ENCODE measurements at places on chromosomes 12 and 14.

DNA sequence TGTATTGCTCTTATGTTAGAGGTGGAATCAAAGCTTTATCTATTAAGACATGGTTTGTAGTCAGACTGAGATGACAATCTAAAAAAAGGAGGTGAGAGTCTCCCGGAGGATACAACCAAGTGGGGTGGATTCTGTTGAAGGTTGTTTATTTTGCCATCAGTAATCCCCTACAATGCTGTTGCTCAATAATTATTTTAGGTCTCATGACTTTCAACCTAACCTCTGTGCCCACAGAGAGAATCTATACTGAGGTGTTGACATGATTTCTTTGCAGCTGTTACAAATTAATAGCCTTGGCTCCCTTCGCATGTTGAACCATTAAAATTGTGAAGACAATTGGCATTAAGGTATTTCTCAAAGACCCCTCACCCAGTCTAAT lies 28.7 kb upstream of the FOS start:
- DNase-seq = peak; percentile 40

- DNase-seq = no peak
Observed at GRCh38 chr14:101471723-101472517, 89.4 kb upstream of the DIO3 start.

GRCh38 chr14:33570694-33571310 lies 380.1 kb downstream of the EGLN3 start:
- DNase-seq = no peak

- DNase-seq = no peak
Observed at GRCh38 chr14:58785701-58786100, 147.9 kb downstream of the DACT1 start.

GRCh38 chr14:74546416-74546815 lies 52.9 kb downstream of the ISCA2 start:
- no peak for DNase-seq

GRCh38 chr14:87113286-87113685 lies 879.7 kb downstream of the GALC start:
- DNase-seq = no peak

GRCh38 chr12:113056631-113057488 lies at the start of gene DTX1:
DTX1 (plus strand) TSS chr12:113056730; CDS start chr12:113058193, 1,463 bp downstream.
- no peak for DNase-seq

DNA sequence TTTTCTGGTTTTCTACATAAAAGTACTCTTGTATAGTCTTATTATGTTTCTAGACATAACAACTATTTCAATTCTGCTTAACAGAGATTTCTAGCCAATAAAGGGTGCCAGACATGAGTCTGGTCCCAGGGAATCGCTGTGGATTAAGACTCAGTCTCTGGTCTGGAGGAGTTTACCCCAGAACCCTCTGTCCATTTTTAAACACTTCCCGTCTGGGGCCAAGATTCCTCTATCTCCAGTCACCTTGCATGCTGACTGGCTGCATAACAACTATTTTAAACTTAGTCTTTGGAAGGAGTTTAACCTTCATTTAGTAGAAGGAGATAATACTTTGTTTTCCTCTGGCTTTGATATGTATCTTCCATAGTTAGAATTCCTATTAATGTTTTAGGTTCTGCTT lies 163.1 kb upstream of the IFNG-AS1 start:
- DNase-seq = no peak

DNA sequence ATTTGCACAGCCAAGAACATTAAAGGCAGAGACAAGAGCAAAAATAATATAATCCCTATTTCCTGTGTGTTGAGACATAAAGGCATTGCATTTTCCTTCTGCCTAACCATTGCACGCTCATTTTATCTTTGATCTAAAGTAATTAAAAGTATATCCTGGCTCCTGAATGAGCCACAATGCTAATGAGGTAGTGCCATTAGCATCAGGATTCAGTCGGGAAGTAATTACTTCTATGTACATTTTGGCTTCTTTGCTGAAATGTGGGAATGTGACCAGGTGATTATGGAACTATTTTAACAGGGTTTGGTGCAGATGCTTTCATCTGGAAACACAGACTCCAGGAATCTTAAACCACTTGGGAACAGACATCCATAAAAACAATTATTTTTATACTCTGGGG lies 77.4 kb downstream of the TMTC1 start:
- DNase-seq = no peak

DNA sequence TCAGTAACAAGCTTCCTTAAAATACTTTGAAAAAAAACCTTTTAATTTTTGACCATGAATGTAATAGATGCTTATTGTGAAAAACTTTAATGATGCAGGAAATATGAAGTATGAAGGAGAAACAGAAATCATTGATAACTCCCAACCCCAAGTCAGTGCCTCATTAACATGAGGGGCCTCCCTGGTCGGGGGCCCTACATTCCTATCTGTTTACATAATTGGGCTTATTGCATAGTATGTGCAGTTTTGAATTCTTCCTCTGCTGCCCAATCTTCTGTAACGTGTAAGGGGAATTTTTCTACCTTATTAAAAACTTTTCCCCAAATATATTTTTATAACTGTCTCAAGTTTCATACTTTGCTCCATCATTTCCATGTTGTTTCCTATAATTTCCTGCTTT lies 63.0 kb downstream of the SLC25A47 start:
- DNase-seq = no peak

DNA sequence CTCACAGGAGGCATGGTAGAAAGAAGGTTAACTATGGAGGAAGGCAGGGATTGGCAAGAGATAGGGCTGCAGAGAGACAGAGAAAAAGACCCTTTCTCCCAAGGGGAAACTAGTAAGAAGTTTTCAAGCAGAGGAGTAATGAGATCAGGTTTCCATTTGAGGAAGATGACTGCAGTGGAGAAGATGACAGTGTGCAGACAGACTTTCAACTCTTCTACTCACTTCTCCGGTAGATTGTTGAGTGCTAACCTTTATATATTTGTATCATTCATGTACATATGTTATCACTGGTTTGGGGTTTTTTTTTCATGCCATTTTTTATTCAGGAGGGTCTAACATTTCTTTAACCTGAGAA lies 5.9 kb upstream of the B3GNT4 start:
- DNase-seq = no peak

- DNase-seq = no peak
Observed at GRCh38 chr12:120263748-120264085, 1.8 kb downstream of the PXN start.

GRCh38 chr14:103692871-103693270 lies 22.4 kb downstream of the XRCC3 start:
- no peak for DNase-seq

DNA sequence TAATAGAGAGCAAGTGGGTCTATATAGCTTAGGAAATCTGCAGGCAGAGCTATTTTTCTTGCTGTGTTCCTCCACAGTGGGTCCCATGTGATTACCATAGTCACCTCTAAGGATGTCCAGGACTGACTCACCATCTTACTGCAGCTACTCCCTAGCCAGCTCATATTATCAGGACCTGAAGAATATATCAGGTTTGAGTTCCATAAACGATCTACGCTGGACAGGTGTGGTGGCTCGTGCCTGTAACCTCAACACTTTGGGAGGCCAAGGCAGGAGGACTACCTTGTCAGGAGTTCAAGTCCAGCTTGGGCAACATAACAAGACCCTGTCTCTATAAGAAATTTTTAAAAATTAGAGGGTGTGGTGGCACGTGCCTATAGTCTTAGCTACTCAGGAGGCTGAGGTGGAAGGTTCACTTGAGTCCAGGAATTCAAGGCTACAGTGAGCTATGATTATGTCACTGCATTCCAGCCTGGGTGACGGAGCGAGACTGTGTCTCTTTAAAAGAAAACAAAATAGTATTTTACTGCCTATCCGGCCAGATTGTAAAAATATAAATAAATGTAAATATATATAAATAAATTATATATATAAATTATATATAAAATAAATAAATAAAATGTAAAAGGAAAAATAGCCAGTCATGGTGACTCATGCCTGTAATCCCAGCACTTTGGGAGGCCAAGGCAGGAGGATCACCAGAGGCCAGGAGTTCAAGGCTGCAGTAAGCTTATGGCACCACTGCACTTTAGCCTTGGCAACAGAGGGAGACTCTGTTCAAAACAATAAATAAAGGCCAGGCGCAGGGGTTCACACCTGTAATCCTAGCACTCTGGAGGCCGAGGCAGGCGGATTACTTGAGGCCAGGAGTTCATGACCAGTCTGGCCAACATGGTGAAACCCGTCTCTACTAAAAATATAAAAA lies 6.9 kb upstream of the SPRYD4 start:
- no peak for DNase-seq

GRCh38 chr12:116508145-116509121 lies 50.7 kb upstream of the MAP1LC3B2 start:
- DNase-seq = no peak

GRCh38 chr14:104196461-104197140 lies 58.2 kb downstream of the KIF26A start:
- DNase-seq = peak; percentile 11

GRCh38 chr12:50933459-50934124 lies 18.8 kb upstream of the HIGD1C start:
- DNase-seq = no peak

DNA sequence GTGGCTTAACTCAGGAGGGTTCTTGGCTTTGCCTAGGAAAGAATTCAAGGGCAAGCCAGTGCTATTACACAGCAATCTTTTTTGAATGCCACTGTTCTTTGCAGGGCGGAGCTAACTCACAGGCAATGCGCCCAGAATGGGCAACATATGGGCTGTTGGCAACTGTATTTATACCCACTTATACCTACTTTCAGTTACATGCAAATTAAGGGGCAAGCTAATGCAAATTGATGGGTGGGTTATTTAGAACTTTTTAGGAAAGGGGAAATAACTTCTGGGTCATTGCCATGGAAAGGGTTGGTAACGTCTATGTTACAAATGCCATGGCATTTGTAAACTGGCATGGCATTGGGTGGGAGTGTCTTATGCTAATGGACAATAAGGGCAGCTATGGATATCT lies 85.4 kb downstream of the C12orf50 start:
- no peak for DNase-seq

DNA sequence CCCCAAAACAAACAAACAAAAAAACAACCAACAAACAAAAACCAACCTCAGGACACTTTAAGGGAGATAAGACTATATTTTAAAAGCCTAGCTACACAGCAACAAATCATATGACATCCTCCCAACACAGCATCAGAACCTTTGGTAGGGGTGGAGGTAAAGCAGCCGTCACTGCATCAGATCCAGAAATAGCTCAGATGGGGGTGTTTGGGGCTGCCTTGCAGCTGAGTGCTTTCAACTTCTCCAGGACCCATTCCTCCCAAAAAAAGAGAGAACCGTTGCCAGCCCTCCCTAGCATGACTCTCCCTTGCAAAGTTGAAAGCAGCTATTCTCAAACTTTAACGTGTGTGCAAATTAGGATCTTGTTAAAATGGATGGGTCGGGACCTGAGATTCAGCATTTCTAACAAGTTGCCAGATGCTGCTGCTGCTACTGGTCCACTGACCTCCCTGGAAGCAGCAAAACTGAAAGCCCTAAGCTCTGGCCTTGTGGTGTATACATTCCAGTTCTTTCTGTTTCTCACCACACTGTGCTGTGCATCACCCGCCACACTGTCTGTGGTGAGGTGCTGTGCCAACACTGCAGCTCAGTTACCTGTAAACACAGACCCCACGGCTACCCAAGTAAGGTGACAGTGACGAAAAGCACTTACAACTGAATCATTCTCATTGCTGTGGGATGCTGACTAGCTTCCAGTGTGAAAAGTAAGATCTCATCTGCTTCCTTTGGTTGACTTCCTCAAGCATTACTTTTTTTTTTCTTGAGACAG lies 54.0 kb downstream of the SLC38A1 start:
- DNase-seq = peak; percentile 85

GRCh38 chr14:104367866-104368750 lies 211.5 kb upstream of the C14orf180 start:
- DNase-seq = no peak

GRCh38 chr12:46087916-46088439 lies 97.6 kb upstream of the SCAF11 start:
- no peak for DNase-seq

DNA sequence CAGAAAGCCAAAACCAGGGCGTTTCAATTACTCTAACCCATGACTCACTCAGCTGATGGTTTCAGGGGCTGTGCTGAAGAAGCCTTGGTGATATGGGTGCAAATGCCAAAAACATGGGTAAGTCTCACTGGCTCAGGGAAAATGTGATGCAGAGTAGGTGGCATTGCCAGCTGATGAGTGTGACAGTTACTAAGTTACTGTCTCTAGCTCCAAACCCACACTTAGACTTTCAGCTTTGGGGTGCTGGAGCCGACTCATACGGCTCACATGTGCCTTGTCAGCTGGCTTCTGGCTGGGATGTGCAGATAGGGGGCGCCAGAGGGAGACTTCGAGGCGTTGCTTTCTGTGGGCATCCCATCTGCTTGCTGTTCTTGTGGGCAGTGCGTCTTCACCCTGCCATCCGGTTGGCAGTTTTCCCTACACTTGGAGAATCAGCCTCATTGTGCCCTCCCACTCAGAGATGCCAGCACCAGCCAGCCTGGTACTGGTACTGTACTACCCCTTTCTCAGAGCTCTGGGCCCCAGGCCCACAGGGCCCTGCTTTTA lies 11.1 kb upstream of the KRT7 start:
- DNase-seq = peak; percentile 56
